ENCODE measurements at places on chromosomes 13 and 19. TPM values are rescaled to one million over a fixed set of nuclear protein-coding genes. Genes with fewer than 3 reads are reported as not detected.

- peaks cover 12% of the 10 kb centered on the region for H3K4me1 ChIP-seq
- no peaks in the 10 kb centered on the region for H3K27me3 ChIP-seq
- DNase-seq = no peak
- H3K4me3 ChIP-seq = no peak overlapping the region
- H3K36me3 ChIP-seq = peaks cover 44% of the 10 kb centered on the region
- H3K27ac ChIP-seq = no peak overlapping the region
These were observed 7.5 kb downstream of the DYRK1B start for GRCh38 chr19:39826311-39826945.

DNA sequence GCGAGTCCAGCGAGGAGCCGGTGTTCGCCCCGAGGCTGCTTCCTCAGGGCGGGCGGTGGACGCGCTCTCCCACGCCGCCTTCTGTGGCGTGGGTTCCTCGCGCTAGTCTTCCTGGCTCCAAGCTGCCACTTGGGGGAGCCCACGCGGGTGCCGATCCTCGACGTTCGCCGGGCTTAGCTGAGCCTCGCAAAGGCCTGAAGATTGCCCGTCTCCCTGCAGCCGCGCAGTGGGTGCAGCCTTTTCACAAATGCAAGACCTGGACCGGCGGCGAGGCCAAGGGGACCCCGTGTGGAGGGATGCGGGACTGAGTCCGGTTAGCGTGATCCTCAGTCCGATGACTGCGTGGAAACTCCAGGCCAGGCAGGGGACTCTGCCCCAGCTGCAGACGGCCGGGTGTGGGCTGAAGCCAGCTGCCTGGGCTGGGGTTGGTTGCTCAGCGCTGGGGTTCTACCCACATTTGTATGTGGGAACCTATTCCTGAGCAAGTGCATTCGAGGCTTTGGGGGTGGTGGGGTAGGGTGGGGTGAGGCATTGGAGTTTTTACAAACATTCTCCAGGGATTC is 16.6 kb upstream of the LRP3 start:
- peak overlapping the region; percentile 79 for H3K4me3 ChIP-seq
- no peaks in the 10 kb centered on the region for H3K36me3 ChIP-seq
- peaks cover 21% of the 10 kb centered on the region for H3K4me1 ChIP-seq

- H3K36me3 ChIP-seq = no peaks in the 10 kb centered on the region
- DNase-seq = no peak
- H3K4me1 ChIP-seq = no peaks in the 10 kb centered on the region
- peaks cover 30% of the 10 kb centered on the region for H3K27me3 ChIP-seq
- H3K4me3 ChIP-seq = no peak within 1 kb of the TSS
These were observed at the start of gene CEACAM6 for GRCh38 chr19:41755328-41755913. Gene CEACAM6, plus strand, starts transcription at chr19:41755530. Its CDS starts 109 bp downstream, at chr19:41755639.

GRCh38 chr19:4916292-4917082 is 7.2 kb downstream of the UHRF1 start:
- H3K27me3 ChIP-seq = no peaks in the 10 kb centered on the region
- peak overlapping the region; percentile 85 for H3K27ac ChIP-seq
- DNase-seq = no peak
- no peaks in the 10 kb centered on the region for H3K36me3 ChIP-seq

DNA sequence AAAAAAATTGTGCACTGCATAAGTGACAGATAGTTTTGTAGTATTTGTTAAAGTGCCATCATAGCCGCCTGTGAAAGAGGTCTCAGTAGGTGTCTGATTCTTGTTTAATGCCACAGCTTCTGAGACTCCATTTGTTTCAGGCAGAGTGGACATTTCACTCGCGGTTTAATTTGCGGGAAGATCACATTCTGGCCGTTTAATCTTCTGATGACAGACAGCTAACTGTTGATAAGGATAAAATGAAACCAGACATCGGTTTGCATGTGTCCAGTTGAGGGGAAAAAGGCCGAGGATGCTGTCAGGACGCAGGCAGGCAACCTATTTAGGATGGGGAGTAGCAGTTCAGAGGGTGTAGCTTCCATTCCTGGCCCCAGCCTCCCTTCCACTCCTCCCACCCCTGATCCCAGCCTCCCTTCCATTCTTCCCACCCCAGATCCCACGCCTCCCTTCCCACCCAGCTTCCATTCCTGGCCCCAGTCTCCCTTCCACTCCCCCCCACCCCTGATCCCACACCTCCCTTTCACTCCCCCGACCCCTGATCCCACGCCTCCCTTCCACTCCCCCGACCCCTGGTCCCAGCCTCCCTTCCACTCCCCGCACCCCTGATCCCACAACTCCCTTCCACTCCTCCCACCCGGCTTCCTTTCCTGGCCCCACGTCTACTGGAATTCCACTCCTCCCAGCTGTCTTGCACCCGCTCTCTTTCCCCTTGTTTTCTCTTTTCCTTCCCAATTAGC is 23.8 kb downstream of the ATP11A start:
- H3K4me3 ChIP-seq = no peak overlapping the region
- no peaks in the 10 kb centered on the region for H3K27me3 ChIP-seq
- DNase-seq = no peak
- H3K27ac ChIP-seq = peak overlapping the region; percentile 86
- H3K4me1 ChIP-seq = peaks cover 6% of the 10 kb centered on the region
- no peaks in the 10 kb centered on the region for H3K36me3 ChIP-seq

DNA sequence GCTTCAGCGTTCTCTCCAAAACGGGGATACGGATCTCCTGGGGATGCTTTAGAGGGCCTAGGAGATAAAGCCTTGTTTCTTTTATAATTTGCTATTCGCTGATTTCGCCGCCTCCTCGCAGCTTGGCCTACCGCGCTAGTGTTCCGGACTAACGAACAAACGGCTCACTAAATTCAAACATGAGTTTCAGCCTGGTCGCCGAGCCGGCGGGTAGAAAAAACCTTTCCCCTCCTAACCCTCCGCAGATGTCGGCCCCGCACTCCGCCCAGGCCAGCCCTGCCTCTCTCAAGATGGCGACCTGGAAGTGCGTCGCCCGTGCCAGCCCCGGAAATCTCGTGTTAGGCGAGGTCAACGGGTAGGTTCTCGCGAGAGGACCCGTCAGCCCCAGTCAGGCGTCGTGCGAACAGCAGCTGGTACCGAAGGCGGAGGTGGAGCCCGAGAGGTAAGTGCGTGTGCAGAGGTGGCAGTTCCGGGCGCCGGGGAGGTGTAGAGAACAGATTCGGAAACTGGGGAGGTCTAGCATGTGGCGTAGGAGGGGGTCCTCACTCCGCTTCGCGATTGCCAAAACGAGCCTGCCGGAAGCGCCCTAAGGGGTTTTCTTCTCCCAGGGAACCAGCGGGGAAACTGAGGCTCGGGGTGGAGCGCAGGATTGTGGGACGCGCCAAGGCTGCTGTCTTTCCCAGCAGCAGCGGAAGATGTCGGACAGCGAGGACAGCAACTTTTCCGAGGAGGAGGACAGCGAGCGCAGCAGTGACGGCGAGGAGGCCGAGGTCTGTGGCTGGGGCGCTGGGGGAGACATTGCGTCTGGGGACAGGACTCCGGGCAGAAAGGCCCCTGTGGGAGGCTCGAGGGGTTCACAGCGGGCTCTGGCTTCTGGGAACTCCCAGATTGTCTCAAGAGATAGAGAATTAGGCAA is at the start of gene SUPT5H:
TSS of gene SUPT5H (plus strand) at position 387 of the 916 bp plus-strand sequence. CDS start at position 696, 309 bp downstream.
- peak within 1 kb of the TSS; percentile 94 for H3K27ac ChIP-seq
- peak within 1 kb of the TSS; percentile 93 for H3K4me3 ChIP-seq
- peaks cover 20% of the 10 kb centered on the region for H3K36me3 ChIP-seq
- H3K4me1 ChIP-seq = peaks cover 16% of the 10 kb centered on the region
- peak; percentile 89 for DNase-seq

GRCh38 chr19:51014242-51014641 is 5.3 kb downstream of the KLK10 start:
- peaks cover 17% of the 10 kb centered on the region for H3K4me1 ChIP-seq
- H3K36me3 ChIP-seq = peaks cover 15% of the 10 kb centered on the region
- H3K27me3 ChIP-seq = peaks cover 4% of the 10 kb centered on the region
- H3K4me3 ChIP-seq = no peak overlapping the region

- no peak overlapping the region for H3K4me3 ChIP-seq
- H3K4me1 ChIP-seq = peaks cover 10% of the 10 kb centered on the region
- no peak overlapping the region for H3K27ac ChIP-seq
- no peaks in the 10 kb centered on the region for H3K27me3 ChIP-seq
- no peaks in the 10 kb centered on the region for H3K36me3 ChIP-seq
- no peak for DNase-seq
These were observed 170.1 kb downstream of the OXGR1 start for GRCh38 chr13:96824140-96824539.

DNA sequence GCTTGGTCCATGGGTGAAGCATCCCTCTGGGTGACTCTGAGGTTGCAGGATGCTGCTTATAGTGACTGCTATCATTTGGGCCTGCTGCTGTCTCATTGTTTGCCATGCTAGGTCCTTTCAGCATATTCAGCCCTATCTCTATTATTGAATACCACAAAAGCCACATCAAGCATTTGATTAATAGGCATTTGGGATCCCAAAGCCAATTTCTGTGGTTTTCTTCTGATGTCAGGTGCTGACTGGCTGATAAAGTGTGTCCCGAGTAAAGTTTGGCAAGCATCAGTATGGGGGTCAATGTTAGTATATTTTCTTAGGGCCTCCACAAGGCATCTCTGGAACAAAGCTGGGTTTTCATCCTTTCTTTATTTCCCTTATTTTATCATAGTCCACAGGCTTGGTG is 204.6 kb downstream of the NBEA start:
- no peak for DNase-seq
- H3K27ac ChIP-seq = no peak overlapping the region
- H3K4me3 ChIP-seq = no peak overlapping the region
- H3K4me1 ChIP-seq = no peaks in the 10 kb centered on the region

- no peaks in the 10 kb centered on the region for H3K36me3 ChIP-seq
- H3K4me3 ChIP-seq = no peak overlapping the region
- no peak for DNase-seq
- H3K27me3 ChIP-seq = no peaks in the 10 kb centered on the region
These were observed 1139.6 kb upstream of the PCDH9 start for GRCh38 chr13:68369739-68370138.

DNA sequence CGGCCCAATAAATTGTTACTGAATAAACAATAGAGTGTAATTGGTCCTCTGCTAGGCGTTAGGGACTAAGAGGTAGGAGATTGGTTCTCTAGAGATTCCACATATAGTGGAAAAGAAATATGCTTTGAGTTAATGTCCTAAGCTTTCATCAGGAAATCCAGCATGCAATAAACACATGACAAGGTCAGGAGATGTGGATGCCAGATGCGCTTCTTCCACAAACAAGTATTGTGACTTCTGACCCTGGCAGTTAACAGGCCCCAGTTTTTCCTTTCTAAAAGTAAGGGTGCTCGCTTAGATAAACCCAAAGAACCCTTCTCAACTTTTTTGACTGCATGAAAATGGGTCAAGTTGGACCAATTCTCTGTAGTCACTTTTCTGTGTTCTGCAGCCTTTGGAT is 146.5 kb upstream of the SOX21 start:
- no peaks in the 10 kb centered on the region for H3K27me3 ChIP-seq
- H3K4me1 ChIP-seq = peaks cover 10% of the 10 kb centered on the region
- no peaks in the 10 kb centered on the region for H3K36me3 ChIP-seq
- no peak for DNase-seq
- no peak overlapping the region for H3K4me3 ChIP-seq
- H3K27ac ChIP-seq = peak overlapping the region; percentile 24

DNA sequence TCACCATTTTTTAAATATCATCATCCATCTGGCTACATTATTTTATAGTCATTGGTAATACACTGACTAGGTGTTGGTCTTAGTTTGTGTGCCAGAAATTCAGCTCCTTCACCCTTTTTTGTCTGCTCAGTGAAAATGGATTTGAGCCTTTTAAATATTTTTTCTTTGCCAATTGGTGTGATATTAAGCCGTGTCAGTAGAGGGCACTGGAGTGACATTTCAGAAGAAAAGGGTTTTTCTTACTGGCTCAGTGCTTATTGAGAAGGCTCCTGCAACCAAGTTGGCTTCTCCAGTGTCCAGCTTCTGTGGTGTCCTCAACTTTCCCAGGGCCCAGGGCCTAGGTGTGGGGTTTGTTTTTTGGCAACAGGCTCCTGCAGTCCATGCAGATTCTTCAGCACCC is 546.6 kb downstream of the DACH1 start:
- no peak overlapping the region for H3K4me3 ChIP-seq
- no peaks in the 10 kb centered on the region for H3K36me3 ChIP-seq
- H3K27ac ChIP-seq = no peak overlapping the region
- H3K4me1 ChIP-seq = no peaks in the 10 kb centered on the region

DNA sequence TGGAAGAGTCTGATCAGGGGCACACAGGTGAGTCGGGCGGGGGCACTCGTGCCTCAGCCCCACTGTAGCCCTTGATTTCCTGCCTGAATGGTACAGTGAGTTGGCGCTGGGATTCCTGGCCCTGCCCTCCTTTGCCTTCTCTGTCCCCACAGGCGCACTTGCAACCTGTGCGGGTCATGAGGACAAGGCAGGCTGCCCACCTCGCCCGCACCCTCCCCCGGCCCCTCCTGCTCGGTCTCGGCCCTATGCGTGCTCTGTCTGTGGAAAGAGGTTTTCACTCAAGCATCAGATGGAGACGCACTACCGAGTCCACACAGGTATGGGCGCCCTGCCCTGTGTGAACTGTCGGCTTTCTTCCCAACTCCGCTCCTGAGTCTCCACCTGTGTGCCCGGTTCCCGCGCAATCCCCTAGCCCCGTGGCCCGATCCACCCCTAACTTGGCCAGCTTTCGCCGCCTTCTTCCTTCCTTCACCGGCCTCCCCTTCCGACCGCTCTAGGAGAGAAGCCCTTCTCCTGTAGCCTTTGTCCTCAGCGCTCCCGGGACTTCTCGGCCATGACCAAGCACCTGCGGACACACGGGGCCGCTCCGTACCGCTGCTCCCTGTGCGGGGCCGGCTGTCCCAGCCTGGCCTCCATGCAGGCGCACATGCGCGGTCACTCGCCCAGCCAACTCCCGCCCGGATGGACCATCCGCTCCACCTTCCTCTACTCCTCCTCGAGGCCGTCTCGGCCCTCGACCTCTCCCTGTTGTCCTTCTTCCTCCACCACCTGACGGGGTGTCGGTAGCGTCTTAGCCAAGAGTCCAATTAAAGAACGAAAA is 1.6 kb upstream of the KMT2B start:
- H3K36me3 ChIP-seq = no peaks in the 10 kb centered on the region
- peaks cover 24% of the 10 kb centered on the region for H3K4me1 ChIP-seq
- peak overlapping the region; percentile 75 for H3K4me3 ChIP-seq
- no peaks in the 10 kb centered on the region for H3K27me3 ChIP-seq

Gene SULT2A1
- total RNA-seq = not detected

Gene ZNF486
- 8.8 TPM for total RNA-seq

Gene DCAF15
- total RNA-seq = 14.7 TPM

Gene GARIN5A
- total RNA-seq = 1.1 TPM

Gene NANOS3
- not detected for total RNA-seq

Gene PGLYRP1
- not detected for total RNA-seq

All from esophagus squamous epithelium (tissue), 5 donors.